ENCODE measurements at places on chromosomes 3 and 15. TPM values are rescaled to one million over a fixed set of nuclear protein-coding genes. Genes with fewer than 3 reads are reported as not detected.

Gene TOMM70
- polyA plus RNA-seq: 27.0 TPM

Gene SCAMP5
- 2.8 TPM for polyA plus RNA-seq

Gene EFCC1
- 4.5 TPM for polyA plus RNA-seq

Gene MOBP
- polyA plus RNA-seq: 0.22 TPM

Gene SCN11A
- 0.21 TPM for polyA plus RNA-seq

Gene DAZL
- polyA plus RNA-seq: not detected

Gene GASK1A
- 1.6 TPM for polyA plus RNA-seq

Gene ALDH1A2
- polyA plus RNA-seq: 1.4 TPM
